Urothelium cell line (cell line): ENCODE measurements at places on chromosomes 12 and 14.

DNA sequence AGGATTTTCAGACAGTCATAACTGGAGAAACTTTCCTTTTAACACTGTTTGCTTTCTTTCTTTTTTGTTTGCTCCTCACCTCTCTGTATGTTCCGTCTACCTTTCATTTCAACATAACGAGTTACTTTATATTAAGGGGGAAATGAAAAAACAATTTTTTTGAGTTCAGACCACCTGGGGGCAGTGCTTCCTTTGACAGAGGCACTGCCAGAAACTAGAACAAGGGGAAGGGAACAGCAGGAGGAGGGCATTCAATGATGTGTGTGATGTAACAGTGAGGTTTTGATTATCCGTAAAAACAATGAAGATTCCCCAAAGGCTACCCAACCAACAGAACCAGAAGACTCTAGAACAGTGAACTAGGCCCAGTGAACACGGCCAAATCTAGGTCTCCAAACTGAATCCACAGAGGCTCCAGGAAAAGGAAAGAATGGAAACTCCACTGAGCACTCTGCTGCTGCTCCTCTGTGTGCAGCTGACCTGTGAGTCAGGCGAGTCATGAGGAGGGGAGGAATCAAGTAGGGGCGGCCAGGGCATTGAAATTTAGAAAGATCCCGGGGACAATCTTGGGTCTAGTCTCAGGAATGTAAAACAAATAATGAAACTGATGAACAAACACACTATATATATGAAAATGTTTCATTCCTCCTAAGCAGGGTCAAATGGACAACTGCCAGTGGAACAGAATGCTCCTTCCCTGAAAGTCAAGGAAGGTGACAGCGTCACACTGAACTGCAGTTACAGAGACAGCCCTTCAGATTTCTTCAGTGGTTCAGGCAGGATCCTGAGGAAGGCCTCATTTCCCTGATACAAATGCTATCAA, 323.5 kb downstream of the DAD1 start:
- DNase-seq: peak; percentile 44

DNA sequence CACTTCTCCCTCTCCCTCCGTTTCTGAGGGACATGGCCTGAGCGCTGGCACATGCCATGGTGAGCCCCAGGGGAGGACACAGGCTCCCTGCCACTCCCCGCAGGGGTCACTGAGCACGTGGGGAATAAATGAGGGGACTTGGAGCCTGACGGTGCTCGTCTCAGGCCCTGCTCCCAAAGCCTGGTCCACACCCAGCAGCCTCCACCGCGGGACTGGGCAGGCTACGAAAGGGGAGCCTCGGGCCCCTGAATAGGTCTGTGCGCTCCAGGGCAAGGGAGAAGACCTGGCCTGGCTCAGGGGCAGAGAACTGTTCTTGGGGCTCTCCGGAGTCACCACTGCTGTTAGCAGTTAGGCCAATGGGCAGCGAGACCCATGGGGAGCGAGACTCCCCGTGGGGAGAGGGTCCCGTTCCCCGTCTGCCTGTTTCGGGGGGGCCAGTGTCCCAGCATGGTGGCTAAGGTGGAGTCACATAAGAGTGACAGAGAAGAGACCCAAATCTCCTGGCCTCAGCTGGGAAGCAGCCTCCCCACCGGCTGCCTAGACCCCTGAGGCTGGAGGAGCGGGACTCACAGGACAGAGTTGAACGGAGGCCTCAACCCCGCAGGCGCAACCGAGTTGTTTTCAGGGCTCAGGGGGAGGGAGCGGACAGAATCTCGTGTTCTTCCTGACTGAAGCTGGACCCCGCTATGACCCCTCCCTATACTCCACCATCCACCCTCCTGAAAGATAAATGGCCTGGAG, 329.8 kb upstream of the SFSWAP start:
- no peak for DNase-seq

DNA sequence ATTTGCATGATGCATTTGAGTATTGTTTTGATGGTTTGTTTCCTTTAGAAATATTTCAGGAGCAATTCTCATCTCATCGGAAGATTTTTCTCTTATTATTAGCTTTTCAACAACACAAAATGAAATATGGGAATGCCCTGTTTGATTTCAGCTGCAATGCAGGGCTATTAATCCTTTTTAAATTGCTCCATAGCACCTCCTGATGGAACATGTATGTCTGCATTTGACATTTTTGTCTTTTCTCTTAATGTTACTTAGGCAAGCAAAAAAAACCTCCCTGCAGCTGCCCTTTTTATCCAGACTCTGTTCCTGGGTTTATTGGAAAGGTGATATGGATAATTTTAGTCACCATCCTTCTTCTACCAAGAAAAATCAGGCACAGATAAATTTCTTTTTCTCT, 895.8 kb downstream of the RPS29 start:
- DNase-seq: no peak

- DNase-seq: no peak
These were observed 2.2 kb downstream of the LRFN5 start for GRCh38 chr14:41608681-41609390.

GRCh38 chr12:116642683-116643082, 83.5 kb downstream of the MAP1LC3B2 start:
- DNase-seq: no peak

GRCh38 chr12:121404734-121405133, 4.8 kb downstream of the RNF34 start:
- no peak for DNase-seq

DNA sequence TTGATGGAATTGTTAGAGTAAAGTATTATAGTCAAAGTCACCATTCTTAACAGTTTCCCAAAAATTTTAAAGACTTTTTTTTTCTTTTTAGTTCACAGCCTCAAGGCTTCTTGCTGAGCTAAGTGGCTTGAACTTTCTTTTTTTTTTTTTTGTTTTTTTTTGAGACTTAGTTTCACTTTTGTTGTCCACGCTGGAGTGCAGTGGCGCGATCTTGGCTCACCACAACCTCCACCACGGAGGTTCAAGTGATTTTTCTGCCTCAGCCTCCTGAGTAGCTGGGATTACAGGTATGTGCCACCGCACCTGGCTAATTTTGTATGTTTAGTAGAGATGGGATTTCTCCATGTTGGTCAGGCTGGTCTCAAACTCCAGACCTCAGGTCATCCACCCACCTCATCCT, 92.8 kb downstream of the SETD3 start:
- DNase-seq: no peak

GRCh38 chr12:90514325-90514724, 440.7 kb downstream of the CCER1 start:
- no peak for DNase-seq

DNA sequence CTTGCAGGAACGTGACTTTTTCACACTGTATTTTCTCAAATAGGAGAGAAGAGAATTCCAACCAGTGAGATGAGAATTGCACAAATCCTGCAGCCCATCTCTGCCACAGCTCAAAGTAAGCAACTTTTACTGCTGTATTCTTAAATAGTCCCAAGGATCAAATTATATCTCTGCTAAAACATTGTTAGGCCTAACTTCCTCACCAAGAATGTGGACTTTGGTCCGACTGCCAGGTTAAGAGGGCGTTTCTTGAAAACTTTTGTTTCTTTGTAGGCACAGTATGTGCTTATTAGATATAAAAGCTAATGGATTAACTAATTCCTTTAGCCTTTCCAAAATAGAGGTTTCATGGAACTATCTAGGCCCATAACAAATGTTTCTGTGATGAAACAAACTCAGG, 61.4 kb upstream of the IFNG-AS1 start:
- DNase-seq: no peak

GRCh38 chr14:21098892-21099595, 589 bp upstream of the ZNF219 start:
- DNase-seq: no peak

DNA sequence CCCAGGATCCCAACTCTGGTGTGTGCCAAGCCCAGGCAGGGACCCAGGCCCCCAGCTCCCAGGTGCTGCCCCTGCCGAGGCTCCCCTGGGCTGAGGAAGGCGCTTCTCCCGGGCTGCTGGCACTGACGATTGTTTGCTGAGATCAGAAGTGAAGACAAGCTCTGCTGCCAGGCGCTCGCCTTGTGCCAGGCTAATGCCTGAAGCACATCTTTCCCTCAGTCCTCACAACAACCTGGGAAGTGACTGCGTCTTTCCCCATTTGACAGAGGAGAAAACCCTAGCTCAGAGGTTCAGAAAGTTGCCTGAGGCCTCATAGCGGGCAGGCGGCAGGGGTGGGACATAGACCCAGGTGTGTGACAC, 36.8 kb downstream of the ANKRD9 start:
- no peak for DNase-seq
